ENCODE measurements at places on chromosomes 11 and 22.

DNA sequence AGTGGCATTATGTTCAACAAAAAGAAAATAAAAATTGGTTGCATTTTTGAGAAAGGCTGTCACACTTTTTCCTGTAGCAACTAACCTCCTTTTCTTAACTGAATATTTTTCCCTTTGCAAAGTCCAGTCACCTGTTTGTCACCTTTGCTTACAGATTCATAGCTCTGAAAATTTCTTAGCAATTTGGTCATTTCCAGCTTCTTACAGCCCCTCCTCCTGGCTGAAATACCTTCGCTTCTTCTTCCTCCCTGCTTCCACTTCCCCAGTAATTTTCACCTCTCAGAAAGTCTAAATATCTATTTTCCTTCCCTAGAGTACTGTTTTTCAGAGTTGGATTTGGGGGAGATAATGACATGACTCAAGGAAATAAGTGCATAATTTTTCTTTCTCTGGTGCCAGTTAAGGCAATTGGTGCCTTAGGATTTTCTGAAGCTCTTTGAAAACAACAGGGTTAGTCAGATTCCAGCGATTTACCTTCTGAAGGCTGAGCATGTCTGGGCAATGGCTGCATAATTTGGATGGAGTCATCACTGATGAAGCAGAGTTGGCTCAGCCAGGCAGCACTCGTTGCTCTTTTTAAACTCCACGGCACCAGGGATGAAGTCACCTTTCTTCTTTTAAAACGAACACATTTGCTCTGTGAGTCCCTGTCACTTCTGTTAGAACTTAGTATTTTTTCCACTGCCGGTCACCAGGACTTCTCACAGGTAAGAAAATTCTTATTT, 62.1 kb upstream of the AMOTL1 start:
- DNase-seq, result no peak

GRCh38 chr22:50017701-50018224, 5.2 kb upstream of the IL17REL start:
- DNase-seq, result no peak

DNA sequence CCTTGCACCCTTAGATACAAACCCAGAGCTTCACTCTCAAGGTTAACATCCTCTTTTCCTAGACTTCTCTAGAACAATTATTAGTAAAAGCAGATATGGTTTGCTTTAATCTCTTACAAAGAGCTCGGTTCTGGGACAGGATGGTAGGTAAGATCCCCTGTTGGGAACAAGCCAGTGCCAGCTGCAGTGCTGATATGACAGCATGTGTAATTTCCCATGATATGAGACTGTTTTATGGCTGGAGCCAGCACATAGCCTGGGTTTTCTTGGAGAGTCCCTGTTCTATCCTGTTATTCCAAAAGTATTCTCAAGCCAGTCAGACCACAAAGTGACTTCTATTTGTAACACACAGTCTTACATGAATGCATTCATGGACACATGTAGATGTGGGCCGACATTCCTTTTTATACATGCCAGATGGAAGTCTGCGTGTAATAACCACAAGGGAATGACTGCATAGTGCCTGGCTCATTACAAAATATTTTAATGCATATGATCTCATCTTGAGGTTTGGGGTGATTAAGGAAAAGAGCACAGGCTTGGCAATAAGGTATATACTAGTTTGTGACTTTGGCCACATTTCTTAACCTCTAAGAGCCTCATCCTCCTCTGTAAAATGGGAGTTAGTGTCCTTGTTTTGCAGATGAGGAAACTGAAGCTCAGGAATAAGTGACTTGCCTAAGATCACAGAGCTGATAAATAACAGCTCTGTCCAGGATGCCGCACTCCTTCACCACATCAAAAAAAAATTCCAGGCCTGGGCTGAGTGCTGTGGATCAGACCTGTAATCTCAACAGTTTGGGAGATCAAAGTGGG, 21.8 kb downstream of the CLMP start:
- DNase-seq, result no peak

DNA sequence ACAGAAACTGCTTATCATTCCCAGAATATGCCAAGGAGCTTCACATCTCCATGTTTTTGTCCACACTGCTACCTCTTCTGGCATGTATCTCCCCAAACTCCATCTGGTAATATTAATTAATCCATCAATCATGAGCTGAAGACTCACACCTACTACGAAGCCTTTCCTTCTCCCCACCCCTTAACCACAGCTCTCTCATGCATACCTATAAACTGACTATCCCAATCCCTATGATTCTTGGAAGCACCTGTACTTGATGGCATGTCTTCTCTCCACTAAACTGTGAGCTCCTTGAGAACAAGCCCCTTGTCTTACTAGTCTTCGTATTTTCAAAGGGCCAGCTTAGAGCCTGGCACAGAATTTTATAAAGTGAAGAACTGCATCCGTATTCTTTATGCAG, 47.3 kb downstream of the RELT start:
- DNase-seq, result no peak

DNA sequence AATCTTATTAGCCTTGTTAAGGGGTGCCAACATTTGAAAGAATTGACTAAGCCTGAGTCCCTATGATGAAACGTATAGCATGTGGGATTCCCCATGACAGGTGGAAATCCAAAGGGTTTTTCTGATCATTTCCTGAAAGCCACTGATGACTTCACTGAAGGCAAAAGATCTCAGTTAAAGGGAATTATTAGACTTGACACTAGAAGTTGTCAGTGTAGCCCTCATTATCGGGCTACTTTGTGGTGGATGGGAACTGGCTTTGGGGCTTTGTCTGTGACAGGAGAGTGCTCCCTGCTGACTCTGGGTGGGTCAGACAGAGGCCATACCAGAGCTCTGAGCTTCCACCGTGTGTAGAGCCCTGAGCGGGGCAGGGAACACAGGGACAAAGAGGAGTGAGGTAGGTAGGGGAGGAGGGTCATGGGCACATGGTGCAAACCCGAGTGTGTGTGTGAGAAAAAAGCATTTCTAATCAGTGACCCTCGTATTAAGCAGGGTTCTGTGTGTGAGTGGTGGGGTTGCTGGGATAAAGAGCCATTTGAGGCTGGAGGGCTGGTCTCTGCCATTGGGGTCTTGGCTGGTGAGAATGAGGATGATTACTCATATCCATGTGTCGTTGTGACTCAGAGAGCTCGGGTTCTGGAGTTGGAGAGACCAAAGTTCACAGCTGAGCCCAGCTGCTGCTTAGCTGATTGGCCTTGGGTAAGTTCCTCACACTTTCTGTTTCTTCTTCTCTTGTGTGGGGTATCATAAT, 101.1 kb downstream of the GRIK4 start:
- peak; percentile 94 for DNase-seq

Measured in GM12878 (cell line).